Amygdala (tissue), 56 donors: ENCODE measurements at places on chromosomes 1 and 21.

- no peak for DNase-seq
These were observed 7.5 kb downstream of the CD55 start for GRCh38 chr1:207328908-207329440.

DNA sequence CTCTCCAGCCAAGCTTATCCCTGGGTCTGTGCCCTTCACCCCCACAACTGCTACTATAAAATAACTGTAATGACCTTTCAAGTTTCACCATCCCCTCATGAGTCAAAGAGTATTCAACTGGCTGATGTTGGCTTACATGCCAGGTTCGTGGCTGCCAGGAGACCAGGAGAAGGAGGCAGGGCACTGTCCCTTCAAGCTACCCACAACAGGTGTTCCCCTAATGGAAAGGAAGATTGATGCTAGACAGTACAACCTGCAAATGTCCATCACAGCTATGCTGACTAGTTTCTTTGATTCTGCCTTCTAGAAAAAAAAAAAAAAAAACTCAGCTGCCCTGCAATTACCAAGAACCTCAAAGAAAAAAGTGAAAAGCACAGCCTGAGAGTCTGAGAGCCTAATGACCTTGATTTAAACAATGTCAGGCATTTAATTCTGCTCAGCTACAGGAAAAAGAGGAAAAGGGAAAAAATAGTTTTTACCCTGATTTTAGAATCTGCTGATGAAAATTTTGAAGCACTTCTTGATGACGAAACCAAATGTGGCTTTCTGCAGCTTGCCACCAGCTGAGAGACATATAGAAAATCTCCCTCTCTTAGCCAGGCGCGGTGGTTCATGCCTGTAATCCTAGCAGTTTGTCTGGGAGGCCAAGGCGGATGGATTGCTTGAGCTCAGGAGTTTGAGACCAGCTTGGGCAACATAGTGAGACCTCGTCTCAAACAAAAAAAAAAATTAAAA is 82.7 kb upstream of the ROR1 start:
- no peak for DNase-seq

DNA sequence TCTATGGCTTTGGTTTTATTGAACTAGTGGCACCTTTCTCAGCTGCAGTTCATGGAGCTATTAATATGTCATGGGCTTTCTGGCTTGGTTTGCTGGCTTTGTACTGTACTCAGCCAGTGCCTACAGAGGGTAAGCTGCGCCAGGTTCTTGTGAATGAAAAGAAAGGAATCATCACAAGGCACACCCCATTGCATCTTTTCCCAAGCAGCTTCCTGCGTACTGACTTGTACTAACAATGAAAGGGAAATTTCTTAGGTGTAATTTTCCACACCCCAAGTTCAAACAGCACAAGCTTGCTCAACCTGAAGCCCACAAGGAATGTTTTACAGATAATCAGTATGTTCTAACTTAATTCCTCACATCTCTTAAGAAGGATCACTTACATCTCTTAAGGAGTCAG is 78.0 kb upstream of the TNFSF18 start:
- no peak for DNase-seq

GRCh38 chr1:98181036-98181764 is 260.4 kb upstream of the DPYD start:
- no peak for DNase-seq

GRCh38 chr1:234978397-234979295 is 150.0 kb downstream of the TOMM20 start:
- peak; percentile 67 for DNase-seq

DNA sequence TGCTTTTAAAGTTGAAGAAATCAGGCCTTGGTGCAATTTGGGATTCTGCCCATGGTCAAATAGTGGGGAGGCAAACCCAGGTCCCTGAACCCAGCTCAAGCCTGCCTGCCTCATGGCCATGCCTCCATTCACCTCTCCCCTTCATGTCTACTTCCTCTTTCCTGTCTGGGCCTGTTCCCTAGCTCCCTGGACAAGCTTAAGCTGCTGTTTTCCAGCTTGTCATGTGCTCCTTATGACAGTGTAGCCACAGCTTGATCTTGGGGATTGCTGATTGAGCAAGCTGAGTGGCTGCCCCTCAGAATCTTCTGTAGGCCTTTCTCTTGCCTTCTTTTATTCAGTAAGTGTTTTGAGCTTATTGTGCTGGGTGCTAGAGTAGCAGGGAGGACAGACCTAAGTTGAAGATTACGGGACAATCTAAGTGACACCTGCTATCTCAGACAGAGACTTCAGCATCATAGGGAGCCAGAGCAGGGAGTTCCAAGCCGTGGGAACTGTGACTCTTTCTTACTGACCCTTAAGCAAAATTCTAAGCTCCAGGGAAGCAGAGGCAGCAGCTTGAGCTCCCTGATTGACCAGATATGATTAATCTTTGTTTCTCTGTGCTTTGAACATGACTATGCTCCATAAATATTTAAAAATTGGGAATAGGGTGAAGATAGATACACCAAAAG is 520 bp upstream of the MR1 start:
- no peak for DNase-seq

DNA sequence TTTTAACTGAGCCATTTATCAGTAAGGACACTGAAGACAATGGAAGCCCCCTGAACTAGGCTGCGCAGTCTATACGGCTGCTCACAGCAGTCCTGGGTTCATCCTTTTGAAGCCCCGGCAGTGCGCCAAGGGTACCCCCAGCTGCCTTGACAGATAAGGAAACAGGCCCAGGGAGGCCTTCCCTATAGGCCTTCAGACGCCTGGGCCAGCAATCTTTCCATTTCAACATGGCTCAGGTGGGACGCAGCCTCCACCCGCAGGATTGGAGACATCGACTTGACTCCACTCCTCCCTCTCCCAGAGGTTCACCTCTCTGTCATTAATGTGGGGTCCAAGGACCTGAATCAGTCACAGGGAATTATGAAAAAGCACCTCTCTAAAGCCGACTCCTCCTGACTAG is 2.8 kb upstream of the LYPD8 start:
- no peak for DNase-seq

DNA sequence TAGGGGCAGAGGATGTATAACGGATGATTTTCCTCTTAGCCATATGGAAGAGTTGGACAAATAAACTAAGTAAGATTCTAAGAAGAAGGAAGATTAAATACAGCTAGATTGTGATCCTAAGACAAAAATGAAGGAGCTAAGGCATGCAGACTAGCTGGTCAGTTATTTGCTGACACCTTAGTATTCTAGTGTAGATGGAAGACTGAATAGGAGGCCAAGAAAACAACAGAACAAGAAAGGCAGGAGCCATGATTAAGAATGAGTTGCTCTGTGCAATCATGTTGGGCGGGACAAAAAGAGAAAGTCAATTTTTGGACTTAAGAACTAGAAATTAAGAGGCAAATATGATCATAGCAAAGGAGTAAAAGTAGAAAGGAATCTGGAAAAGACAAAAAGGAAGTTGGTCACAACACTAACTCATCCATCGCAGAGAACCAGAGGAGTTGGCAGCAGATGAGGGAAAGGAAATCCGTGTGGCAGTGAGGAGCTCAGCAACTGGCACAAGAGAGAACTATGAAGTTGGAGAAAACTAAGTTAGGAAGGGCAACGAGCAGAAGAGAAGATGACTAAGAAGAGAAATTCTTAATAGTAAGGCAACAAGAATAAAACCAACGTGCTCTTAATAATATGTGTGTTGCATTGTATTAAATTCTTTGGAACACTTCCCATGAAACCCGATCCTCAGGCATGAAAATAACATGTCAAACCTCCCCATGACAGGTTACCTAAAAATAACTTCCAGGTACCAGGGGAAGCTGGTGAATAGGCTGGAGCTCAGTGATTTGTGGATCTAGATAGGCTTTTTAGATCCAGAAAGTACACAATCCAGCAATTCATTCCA is 234.4 kb downstream of the LTN1 start:
- DNase-seq: no peak

- no peak for DNase-seq
These were observed 13.3 kb upstream of the BARHL2 start for GRCh38 chr1:90730243-90731022.

DNA sequence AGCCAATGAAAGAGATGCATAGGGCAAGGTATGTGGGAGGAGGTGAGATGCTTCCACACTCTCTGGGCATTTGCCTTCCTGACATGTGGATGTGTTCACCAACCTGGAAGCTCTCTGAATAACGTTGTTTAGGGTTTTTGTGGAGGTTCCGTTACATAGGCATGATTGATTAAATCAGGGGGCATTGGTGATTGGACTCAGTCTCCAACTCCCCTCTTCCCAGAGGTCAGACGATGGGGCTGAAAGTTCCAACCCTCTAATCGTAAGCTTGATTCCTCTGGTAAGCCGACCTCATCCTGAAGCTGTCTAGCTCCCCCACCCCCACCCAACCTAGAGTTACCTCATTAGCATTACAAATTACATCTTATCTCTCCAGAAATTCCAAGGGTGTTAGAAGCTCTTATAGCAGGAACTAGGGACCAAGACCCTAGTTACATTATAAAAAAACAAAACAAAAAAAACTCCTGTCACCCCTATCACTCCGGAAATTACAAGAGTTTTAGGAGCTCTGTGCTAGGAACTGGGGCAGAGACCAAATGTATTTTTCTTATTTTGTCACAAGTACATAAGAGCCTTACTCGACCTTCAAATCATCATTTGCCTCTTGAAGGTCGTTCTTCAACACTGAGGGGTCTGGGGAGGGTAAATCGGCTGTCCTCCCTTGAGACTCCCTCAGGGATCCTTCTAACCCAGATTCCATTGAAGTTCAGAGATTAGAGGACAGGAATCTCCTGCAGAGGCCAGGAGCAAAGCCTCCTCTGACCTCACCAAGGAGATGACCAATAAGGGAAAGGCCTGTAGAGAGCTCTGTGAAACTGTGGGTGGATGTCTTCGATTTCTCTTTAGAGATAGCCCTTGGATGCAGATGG is 58.2 kb downstream of the DNTTIP2 start:
- DNase-seq: no peak

DNA sequence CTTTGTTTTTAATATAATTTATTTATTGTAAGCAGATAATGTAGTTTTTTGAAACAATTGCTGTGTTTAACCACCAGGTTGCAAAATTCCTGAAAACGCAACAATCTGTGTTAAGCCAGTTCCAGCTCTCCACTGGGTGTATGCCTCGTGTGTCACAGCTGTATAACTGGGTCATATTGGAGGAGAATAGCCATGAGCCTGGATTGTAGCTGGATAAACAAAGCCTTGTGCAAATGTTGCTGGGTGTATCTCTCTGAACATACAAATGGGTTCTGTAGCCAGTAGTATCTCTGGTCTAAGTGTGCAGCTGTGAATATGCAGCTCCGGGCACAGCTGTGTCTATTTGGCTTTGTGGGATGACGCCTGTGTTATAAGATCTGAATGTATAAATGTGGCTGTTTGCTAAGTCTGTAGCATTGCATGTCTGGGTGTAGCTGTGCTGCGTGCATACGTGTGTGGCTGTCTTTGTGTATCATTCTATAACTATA is 2.8 kb downstream of the TCEA3 start:
- no peak for DNase-seq

- no peak for DNase-seq
These were observed 142.5 kb upstream of the HMGB4 start for GRCh38 chr1:33721301-33721815.

DNA sequence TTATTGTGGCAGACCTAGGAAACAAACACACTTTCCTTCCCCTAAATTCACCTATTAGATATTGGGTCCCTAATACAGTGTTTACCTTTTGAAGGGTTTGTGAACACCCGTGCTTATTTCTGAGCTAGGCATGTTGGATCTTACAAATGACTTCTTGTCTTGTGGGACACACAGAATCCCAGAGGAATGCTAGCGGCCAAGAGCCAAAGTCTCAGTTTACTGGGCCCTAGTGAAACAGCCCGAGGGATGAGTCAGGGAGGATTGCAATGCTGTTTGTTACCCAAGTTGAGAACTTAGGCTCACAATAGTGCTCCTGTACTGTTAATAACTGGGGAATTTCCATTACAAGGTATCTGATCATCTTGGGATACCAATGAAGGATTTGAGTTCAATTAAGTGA is 100.1 kb upstream of the AKT3 start:
- no peak for DNase-seq

- no peak for DNase-seq
These were observed 303.2 kb downstream of the RWDD3 start for GRCh38 chr1:95537176-95537575.

GRCh38 chr1:32904797-32905196 is 3.6 kb upstream of the TMEM54 start:
- DNase-seq: no peak
